ENCODE measurements at places on chromosomes 12 and 14.

GRCh38 chr14:44700694-44701093 is 193.6 kb upstream of the FSCB start:
- DNase-seq = no peak

- no peak for DNase-seq
Measured at GRCh38 chr12:88681271-88681670, 101.0 kb upstream of the KITLG start.

DNA sequence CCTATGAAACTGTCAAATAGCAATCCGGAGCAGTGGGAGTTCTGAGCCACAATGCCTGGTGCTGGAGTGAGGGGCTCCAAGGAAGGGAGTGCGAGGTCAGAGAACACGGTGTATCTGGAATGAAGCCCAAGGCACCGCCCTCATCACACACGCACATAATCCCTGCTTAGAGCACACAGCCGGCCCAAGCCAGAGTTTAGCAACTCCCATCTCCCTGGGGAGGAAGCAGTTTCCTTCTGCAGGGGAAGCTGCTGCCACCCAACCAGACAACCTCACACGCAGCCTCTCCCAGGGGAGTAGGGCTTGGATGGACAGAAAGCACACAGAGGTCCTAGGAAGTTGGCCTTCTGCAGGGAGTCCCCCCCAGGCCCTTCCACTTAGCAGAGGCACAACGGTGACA is 31.3 kb downstream of the ACTN1 start:
- DNase-seq = no peak

DNA sequence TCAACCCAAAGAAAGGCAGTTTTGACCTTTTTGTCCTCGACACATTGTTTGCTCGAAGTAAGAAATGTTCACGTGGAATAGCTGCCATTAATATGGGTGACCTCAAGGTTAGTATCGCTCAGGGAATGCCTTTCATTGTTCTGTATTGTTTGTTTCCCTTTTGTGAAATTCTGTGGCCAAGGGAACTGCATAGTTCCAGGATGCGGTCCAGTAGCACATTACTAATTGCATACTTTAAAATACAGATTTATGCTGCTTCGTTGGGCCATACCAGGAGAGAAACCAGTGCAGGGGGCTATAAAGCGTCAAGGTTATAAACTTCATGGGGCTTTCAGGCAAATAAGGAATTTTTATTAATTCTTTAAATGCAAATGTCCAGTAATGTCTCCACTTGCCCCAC is 73.3 kb upstream of the USP44 start:
- no peak for DNase-seq

DNA sequence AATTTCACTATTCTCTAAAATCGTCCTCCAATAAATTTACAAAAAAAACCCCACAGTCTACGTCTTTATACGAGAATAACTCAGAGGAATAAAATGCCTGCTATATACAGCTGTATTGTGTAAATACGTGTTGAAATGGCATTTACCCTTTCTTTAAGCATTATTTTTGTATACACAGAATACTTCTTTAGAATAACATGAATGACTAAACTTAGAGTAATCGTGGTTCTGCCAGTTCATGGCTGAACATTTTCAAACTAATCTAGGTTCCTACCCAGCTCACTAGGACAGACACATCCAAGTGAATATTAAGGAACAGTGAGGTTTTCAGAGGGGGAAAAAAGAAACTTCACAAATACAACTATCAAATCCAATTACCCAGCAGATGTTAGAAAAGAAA is 24.6 kb downstream of the DICER1 start:
- DNase-seq = no peak

GRCh38 chr12:100789146-100789545 is 5.4 kb upstream of the ANO4 start:
- DNase-seq = no peak

DNA sequence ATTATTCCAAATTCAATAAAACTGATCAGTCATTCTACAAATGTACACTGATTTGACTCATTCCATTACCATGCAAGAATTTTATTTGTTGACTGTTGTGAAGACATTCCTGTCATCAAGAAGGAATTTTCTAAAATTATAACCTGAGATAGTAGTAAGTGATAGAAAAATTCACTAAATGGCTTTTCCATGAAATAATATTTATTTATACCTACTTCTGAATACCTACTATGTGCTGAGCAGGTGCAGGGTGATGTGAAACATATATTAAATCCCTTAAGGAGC is 841.7 kb downstream of the NRXN3 start:
- DNase-seq = no peak

- no peak for DNase-seq
Measured at GRCh38 chr14:56782711-56783110, 27.6 kb downstream of the OTX2 start.

DNA sequence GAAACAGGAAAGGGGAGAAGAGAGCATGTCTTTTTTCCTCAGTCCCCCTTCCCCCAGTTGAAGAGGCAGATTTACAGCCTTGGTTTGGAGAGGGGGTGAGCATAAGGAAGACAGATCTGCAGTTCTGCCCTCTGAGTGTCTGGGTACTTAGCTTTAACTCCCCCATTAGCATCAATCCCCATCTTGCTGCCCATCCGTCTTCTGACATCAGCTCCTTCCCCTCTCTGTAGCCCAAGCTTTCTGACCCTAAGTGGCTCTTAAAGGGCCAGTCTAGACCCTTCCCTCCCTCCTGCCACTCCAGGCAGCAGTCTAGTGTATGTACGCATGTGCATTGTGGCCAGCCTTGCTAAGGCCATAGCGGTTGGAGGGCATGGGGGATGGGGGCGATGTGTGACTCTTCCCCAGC is 7.3 kb downstream of the GPR84 start:
- DNase-seq = no peak

- DNase-seq = no peak
Measured at GRCh38 chr14:105095236-105095805, 30.1 kb upstream of the GPR132 start.

GRCh38 chr12:104703372-104703771 is 246.6 kb downstream of the CHST11 start:
- no peak for DNase-seq

DNA sequence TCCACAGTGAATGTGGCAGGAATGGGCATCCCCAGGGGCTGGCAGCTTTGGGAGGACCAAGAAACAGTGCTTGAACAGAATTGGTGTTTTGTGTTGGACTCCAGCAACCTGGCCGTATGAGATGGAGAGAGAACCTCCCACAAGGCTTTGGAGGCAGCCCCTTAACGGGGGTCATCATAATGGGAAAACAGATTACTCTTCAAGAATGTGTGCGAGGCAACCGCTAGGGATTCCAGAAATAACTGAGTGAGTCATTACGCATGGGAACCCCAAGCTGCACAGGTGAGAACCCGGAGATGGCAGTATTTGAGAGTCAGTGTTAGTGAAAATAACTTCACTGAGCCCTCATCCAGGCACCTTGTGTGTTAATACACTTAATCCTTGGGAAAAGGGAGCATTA is 567.8 kb upstream of the TBX3 start:
- no peak for DNase-seq

GRCh38 chr12:26124446-26125399 is at the start of gene BHLHE41:
Gene BHLHE41 (minus strand): TSS chr12:26125037. CDS start chr12:26124779, 258 bp downstream.
- no peak for DNase-seq

DNA sequence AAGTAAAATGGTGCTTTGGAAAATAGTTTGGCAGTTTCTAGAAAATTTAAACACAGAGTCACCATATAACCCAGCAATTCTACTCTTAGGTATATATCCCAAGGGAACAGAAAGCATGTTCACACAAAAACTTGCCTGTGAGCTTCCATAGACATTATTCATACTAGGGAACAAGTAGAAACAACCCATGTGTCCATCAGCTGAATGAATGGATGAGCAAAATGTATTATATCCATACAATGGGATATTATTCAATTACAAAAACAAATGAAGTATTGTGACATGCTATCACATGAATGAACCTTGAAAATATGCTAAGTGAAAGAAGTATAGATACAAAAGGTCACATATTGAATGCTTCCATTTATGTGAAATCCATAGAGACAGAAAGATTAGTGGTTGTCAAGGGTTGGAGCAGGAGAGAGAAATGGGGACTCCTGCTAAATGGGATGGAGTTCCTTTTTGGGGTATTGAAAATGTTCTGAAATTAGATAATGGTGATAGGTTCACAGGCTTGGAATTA is 7.9 kb downstream of the SLC10A1 start:
- DNase-seq = no peak

DNA sequence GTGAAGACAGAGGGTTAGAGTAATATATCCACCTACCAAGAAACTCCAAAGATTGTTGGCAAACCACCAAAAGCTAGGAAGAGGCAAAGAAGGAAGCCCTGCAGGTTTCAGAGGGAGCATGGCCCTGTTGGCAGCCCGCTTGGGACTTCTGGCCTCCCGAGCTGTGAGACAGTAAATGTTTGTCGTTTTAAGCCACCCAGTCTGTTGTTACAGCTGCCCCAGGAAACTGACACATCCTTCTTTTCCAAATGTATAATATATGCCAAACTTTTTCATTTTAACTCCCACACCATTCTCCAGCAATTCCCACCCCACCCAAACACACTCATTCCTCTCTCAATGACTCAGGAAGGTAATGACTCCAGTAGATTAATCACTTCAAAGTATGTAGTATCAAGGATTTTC is 74.0 kb downstream of the RPS29 start:
- DNase-seq = no peak

DNA sequence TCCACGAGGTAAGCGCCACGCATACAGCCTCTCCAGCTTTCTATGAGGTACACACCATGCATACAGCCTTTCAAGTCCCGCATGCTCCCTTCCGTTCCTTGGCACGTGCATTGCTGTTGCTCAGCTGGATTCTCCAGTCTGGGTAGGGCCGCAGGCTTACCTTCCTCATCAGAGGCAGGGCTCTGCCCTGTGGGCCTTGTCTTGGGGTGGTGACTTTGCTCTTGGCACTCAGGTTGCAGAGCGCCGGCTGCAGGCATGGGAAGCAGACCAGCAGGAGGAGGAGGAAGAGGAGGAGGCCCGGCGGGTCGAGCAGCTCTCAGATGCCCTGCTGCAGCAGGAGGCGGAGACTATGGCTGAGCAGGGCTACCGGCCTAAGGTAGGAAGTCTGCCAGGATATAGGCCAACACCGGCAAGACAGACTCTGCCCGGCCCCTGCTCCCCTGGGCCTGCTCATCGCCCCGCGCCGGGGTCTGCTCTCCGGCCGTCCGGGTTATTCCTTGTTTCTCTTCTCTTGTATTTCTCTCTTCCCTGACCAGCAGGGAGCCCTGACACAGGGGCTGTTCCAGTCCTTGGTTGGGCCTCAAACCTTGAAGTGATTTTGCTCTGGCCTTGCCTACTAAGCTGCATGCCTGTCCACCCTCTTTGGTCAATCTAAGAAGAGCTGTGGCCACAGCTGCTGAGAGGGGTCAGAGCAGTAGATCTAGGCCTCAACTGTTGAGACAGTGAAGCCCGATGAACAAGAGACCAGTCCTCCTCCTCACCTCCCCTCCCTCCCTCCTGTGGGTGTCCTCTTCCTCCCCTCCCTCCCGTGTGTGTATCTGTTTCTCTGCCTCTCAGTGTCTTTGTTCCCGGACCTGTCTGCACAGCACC is 15.3 kb downstream of the TCHP start:
- DNase-seq = no peak

DNA sequence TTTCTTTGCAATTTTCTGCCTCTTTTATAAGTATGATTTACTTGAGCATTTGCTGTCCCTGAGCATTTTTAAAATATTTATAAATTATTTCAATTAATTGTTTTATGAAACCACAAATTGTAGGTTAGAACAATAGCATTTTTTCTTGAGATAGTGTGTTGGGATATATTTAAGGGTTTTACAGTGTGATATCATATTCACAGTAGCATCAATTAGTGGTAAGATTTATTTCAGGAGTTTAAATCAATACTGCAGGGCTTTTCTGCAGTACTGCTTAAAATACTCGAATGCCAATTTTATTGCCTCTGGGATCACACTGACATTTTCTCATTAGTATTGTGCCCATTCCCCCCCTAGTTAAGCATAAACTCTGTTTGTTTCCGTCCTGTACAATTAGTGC is 82.2 kb downstream of the BHLHE41 start:
- DNase-seq = no peak

- no peak for DNase-seq
Measured at GRCh38 chr14:26849514-26849913, 251.7 kb upstream of the NOVA1 start.

DNA sequence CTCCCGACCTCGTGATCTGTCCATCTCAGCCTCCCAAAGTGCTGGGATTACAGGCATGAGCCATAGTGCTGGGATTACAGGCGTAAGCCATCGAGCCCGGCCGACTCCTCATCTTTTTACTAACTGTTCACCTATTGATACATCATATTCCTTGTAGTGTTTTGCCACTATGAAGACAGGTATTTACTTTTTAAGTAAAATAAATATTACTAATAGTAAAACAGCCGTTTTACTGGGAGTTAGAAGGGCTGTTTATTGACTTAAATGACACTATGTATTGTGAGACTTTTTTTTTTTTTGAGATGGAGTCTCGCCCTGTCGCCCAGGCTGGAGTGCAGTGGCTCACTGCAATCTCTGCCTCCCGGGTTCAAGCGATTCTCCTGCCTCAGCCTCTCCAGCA is 51.5 kb downstream of the DIP2B start:
- no peak for DNase-seq

- no peak for DNase-seq
Measured at GRCh38 chr12:88546226-88546625, 34.0 kb downstream of the KITLG start.

- DNase-seq = no peak
Measured at GRCh38 chr12:104263580-104264358, 39.8 kb upstream of the EID3 start.

DNA sequence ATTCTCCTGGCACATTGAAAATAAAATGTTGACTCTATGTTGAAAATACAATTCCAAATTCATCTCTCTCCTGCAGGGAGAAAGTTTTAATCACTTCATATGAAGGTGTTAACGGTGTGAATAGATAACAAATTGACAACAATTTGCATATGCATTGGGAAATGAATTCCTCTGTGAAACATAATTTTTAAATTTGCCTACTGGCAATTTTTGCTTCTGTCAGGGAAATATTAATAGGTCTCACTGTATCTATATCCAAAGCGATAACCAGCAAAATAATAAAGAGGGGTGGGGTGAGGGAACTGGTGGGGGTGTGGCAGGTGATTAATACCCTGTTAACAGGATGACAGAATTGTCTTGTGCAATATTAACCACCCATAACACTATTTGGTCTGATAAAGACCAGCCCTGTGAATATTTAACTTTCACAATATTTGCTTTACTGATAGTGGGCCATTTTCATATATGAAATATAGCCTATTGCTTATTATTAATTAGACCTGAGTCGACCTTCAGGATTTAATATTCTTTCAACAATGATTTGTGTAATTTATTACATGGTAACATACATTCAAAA is 239.0 kb upstream of the SSTR1 start:
- no peak for DNase-seq
